Left hindlimb (tissue), 1 donor: ENCODE measurements at places on chromosomes 2 and 18.
A peak's percentile ranks its signal among the peaks of the same experiment; 100 is the strongest.

DNA sequence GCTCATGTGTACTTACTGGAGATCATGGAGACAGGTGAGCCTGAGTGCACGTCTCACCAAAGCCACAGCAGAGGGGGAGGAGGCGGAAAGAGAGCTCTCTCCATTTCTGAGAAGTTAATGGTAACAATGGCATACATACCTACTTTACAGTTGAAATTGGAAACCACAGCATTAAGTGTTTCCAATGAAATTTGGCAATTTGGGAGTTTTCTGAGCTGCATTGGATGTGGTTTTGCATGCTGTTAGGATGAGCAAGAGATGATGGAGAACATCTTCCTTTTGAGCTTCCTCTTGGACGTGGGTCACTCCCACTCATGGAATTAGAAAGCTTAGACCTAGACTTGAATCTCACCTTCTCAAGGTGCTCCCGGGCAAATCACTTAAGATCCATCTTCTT is 25.5 kb upstream of the IL37 start:
- no peak for DNase-seq

- no peak for DNase-seq
Measured at GRCh38 chr2:224687156-224687555, 29.0 kb downstream of the CCDC195 start.

DNA sequence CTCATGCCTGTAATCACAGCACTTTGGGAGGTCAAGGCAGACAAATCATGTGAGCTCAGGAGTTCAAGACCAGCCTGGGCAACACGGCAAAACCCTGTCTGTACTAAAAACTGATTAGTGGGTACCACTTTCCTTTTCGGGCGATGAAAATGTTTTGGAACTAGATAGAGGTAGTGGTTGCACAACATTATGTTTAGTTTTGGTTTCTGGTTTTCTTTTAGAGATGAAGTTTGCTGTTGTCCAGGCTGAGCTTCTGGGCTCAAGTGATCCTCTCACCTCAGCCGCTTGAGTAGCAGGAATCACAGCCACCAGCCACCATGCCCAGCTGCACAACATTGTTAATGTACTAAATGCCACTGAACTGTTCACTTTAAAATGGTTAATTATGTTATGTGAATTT is 27.6 kb downstream of the AAK1 start:
- no peak for DNase-seq

GRCh38 chr2:47109007-47109375 is 46.1 kb downstream of the STPG4 start:
- DNase-seq = no peak

GRCh38 chr2:85888020-85888683 is 638 bp downstream of the ST3GAL5 start:
- peak; percentile 48 for DNase-seq

GRCh38 chr2:149489452-149489851 is 98.1 kb downstream of the MMADHC start:
- no peak for DNase-seq

GRCh38 chr2:11566383-11566782 is 32.5 kb downstream of the GREB1 start:
- no peak for DNase-seq

DNA sequence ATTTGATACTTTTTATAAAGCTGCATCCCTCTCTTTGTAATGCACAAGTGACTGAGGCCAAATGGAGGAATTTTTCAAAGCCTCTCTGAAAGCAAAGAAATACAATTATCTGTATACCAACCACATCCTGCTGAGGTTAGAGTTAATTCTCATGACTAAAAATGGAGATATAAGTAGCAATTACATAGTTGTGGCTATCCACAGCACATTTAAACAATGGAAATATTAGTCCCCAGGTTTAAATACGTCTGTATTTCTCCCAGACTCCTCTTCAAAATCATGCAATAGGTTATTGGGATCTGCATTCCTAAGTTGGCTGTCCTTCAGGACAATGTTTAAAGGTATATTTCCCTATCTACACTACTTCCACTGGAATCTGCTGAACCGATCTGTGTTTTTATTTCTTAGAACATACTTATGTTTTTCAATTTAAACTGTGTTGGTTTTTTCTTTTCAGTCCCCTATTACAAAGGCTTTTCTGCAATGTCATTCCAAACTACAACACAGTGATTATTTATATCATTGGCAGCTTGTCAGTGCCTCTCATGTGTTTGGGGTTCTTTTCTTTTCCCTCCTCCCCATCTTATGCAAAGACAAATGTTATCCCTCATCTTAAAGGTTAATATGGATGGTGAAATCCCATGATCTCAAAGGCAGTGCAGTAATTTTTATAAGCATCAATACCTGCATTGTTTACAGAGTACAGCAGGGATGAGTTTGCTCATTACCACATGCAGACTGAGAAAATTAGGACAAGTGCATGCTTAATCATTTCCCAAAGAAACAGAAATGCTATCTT is 134.8 kb upstream of the FSHR start:
- no peak for DNase-seq

DNA sequence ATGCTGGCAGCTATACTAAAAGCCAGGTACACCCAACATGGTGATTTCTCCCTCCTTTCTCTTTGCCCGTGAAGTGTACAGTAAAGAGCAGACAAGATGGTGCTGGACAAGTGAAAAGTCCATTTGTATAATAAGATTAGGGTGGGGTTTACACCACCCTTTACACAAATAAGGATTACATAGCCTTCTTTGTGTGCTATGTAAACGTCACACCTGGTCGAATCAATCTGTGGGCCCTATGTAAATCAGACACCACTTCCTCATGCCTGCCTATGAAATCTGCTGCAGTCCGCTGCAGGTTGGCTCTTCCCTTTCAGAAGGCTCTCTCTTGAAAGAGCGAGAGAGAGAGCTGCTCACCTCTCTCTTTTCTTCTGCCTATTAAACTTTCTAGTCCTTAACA is 1054.3 kb upstream of the SLC39A10 start:
- DNase-seq = no peak

GRCh38 chr18:13614641-13615288 is 111.6 kb downstream of the FAM210A start:
- DNase-seq = no peak

GRCh38 chr2:83587309-83587708 is 871.8 kb downstream of the SUCLG1 start:
- no peak for DNase-seq

DNA sequence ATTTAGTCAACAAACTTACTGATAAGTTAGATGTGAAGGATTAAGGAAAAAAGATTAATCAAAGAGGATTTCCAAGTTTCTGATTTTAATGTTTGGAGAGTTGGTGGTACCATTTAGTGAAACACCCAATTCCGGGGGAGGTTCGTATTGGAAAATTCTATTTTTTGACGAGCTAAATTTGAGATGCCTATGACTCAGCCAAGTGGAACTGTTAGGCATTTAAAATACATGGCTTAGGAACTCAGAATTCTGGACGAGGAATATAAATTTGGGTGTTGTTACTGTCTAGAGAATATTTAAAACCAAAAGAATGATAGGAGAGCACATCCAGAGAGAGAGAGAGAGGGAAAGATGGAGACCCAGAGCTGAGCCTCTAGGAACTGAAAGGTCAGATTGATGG is 103.6 kb downstream of the TMX3 start:
- DNase-seq = no peak

DNA sequence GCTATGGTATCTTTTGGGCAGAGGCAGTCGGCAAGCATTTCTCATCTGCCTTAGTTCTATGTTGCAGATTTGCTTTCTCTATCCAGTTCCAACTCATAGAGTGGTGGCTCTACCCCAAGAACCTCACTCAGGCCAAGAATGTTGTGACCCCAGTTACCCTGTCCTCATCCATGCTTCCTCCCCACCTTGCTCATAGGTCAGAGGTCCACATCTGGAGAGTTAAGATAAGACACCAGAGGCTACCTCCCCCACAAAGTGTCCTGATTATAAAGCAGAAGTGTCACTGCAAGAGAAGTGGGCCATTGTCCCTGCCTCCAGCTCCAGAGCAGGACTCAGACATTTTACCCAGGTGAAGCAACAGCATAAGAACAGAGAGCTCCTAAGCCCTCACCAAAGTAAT is 276.8 kb upstream of the CHST9 start:
- no peak for DNase-seq

DNA sequence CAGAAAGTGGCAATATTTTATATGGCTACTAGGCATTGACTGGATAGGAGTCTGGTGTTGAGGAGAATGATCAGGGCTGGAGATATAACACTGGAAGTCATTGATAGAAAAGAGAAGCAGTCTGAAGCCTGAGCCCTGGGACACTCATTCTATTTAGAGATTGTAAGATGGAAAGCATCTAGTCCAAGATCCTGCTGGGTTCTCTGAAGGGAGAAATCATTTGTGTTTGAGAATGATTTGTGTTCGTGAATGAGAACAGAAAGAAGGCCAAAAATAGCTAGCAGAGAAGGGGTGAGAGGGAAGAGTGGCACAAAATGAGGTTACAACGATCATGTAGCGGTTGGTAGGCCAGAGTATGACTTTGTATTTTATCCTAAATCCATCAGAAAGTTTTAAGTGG is 7.6 kb upstream of the ALS2 start:
- no peak for DNase-seq

- DNase-seq = no peak
Measured at GRCh38 chr2:181364492-181365170, 92.6 kb upstream of the ITGA4 start.

GRCh38 chr18:21452796-21453510 is 147.6 kb downstream of the ESCO1 start:
- no peak for DNase-seq

DNA sequence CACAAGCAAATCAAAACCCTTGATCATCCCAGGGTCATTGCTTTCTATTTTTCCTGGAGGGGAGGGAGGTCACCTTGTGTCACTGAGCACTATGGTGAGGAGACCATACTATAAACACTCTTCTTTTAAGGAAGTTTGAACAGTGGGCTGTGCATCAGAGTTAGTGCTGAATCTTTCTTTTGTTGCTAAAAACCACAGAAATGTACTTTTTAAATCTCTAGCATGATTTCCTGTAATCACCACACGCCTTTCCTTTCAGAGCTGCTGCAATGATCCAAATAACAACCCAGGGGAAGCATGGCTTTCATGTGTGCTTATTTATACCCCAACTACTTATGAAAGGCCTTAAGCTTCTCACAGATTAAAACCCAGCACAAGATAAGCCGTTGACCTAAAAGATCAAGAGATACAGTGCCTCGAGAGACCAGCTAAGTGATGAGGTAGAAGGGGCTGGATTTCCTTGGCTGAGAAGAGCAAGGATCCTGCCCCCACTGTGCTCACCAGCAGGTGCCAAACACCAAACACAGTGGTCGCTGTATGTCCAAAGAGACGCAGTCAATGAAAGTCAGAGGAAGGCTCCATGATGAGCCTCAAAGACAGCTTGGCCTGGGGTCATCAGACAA is 34.7 kb downstream of the TRABD2A start:
- no peak for DNase-seq

DNA sequence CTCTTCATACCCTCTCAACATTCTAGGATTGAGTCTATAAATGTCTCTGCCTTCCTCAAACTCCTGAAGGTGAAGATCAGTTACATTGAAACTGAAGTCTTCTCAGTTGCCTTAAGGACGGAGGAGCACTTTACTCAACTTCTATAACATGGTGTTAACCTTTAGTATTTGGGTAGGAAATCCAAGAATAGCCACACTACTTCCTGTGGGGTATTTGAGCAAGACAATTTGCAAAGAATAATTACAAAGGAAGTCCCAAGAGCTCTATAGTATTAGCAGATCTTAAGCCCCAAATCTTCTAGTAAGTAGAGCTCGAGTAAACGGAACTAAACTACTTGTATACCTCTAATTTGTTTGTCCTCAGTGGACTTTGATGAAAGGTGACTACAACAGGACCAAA is 80.9 kb downstream of the SP100 start:
- no peak for DNase-seq

DNA sequence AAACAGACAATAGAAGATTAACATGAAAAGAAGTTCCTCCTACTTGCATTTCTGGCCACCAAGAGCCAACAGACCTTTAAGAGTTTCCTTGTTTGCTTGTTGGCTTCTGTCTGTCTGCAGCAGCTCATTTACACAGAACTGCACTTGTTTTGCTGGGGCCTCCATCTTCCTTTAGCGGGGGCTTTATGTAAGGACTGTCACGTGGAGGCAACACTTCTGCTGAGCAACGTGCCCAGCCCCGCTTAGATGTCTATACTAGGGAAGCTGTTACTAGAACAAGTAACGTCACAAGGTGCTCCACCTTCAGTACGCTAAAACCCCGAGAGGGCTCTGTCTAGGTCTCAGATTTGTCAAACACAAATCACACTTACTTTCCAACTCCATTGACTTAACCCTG is 104.3 kb upstream of the PXDN start:
- DNase-seq = no peak

GRCh38 chr18:64019922-64020756 is 50.3 kb downstream of the SERPINB8 start:
- DNase-seq = no peak

GRCh38 chr2:33184041-33184440 is 237.3 kb downstream of the LTBP1 start:
- DNase-seq = no peak

DNA sequence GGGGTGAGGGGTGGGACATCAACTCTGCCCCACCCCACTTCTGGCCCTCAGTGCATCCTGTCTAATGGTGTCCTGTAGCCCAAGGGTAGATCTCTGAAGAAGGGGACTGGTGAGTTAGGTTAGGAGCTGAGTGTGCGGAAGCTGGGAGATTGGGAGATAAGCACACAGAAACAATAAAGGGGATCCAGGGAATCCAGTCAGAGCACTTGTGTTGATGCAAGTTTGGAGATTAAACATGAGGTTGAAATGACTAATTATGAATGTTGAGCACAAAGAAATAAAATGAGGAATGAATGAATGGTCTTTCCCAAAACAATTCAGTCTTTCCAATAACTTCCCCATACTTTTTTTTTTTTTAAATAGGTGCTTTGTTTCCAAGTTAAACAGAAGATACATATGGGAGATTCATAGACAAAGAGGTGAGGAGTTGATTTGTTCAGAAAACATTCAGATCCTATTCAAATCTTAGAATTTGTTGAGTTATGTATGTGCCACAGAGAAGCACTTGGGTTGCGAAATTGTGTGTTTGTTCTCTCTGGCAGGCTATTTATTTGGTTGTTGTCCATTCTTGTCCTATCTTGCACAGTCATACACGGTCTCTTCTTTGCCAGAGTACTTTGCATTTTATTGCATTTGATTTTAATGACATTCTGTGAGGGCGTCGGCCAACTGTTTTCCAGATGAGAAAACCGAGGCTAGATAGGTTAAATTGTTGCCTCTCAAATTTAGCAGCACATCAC is 31.6 kb upstream of the NABP1 start:
- DNase-seq = no peak

- DNase-seq = no peak
Measured at GRCh38 chr2:8548619-8549150, 133.2 kb upstream of the ID2 start.

DNA sequence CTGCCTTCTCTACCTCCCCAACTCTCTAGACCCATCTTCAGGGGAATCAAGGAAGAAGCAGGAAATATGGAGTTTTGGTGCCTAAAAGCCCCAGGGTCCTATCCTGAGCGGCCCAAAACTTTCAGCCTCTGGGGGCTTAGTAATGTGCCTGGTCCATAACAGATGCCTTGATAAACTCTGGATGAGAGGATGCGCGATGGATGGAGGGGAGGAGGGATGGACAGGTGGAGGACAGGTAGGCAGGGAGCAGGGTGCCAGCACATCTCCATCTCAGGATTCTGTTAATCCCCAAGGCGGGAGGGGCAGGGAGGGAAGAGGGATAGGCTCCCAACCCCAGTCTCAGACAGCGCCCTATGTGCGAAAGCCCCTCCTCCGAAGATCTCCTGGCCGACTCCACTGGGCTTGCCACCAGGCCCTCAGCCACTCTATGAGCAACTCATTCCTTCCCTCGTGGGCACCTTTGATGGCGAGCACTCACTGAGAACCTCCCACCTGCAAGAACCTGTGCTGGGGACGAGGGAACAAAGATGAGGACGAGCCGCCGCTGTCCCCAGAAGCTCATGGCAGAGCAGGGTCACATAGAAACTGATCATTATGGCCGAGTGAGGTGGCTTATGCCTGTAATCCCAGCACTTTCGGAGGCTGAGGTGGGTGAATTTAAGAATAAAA is 23.1 kb downstream of the HS1BP3 start:
- DNase-seq = no peak
